ENCODE measurements at places on chromosomes 6 and 20. TPM values are rescaled to one million over a fixed set of nuclear protein-coding genes. Genes with fewer than 3 reads are reported as not detected.

GRCh38 chr6:30113003-30113759 is at the start of gene TRIM31:
Gene TRIM31, minus strand, starts transcription at chr6:30113090. Its CDS starts 285 bp downstream, at chr6:30112805.
- H3K27ac ChIP-seq = no peak within 1 kb of the TSS
- DNase-seq = no peak
- no peaks in the 10 kb centered on the region for H3K36me3 ChIP-seq
- H3K4me3 ChIP-seq = no peak within 1 kb of the TSS
- no peaks in the 10 kb centered on the region for H3K4me1 ChIP-seq
- H3K27me3 ChIP-seq = peaks cover 38% of the 10 kb centered on the region

The TMEM151B gene
- total RNA-seq = 0.09 TPM

The RIPOR2 gene
- total RNA-seq = 0.29 TPM

DNA sequence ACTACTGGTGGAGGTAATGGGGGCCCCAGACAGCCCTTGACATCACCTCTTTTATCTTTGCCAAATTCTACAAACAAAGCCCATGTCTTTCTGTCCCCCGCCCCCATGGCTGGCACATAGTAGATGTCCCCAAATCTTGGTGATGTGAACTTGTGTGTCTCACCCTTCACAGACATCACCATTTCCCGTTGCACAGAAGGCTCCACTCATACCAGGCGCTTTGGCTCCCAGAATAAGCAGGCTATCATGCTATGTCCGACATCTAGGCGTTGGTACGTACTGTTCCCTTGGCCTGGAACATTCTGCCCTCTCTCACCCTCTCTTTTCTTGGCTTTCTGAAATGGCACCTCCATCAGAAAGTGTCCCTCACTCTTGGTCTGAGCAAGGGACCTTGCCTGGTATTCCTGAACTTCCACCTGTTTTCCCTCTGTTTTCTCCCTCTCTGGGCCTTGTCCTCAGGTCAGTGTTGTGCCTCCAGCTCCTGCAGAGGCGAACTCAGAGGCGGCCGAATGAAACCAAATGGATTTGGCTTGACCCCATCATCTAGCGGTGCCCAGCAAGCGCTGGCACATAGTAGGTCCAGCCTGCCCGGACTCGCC is 968 bp upstream of the CCN5 start:
- no peak overlapping the region for H3K4me3 ChIP-seq
- peaks cover 7% of the 10 kb centered on the region for H3K4me1 ChIP-seq
- H3K36me3 ChIP-seq = no peaks in the 10 kb centered on the region

DNA sequence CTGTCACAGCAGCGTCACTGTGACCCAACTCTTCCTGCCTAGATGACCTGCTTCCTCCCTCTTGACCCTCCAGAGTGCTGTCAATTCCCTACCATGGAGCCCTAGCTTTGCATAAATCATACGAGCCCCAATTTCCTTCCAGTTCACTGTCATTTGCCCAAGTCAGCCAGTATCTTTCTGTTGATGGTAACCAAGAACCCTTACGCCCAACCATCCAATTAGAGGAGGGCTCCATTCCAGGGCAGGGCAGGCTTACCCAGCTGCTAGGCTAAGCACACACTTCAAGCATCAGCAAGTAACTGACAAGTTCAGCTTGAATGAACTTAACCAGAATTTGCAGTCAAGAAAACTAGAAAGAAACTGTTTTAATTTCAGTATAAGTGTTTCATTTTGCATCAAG is 25.7 kb downstream of the WFDC3 start:
- H3K27me3 ChIP-seq = no peaks in the 10 kb centered on the region
- H3K4me1 ChIP-seq = no peaks in the 10 kb centered on the region
- H3K4me3 ChIP-seq = no peak overlapping the region
- no peak for DNase-seq
- no peaks in the 10 kb centered on the region for H3K36me3 ChIP-seq

The FILIP1 gene
- total RNA-seq = 2.0 TPM

GRCh38 chr20:21901470-21902275 is 196.2 kb downstream of the PAX1 start:
- H3K27me3 ChIP-seq = no peaks in the 10 kb centered on the region
- H3K36me3 ChIP-seq = no peaks in the 10 kb centered on the region
- no peak overlapping the region for H3K4me3 ChIP-seq

The NUDT3 gene
- 16.7 TPM for total RNA-seq

- no peaks in the 10 kb centered on the region for H3K4me1 ChIP-seq
- H3K27me3 ChIP-seq = no peaks in the 10 kb centered on the region
- H3K4me3 ChIP-seq = no peak overlapping the region
Observed at GRCh38 chr6:75090576-75090975, 115.3 kb downstream of the COL12A1 start.

DNA sequence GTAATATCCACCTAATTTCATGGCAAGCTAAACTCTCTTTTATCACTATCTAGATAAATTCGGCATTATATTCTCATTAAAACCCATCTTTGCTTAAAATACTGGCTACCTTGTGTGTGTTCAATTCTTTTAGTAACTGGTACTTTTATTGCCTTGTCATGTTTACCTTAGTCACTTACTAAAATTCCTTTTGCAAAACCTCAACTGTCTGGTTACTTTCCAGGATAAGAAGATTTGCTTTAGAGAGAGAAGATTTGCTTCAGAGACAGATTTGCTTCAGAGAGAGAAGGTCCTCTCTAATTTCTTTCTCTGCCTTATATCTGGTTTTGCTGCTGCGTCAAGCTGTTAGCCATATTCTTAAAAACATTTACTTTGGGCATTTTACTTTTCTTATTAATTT is 151.5 kb upstream of the MLIP start:
- H3K4me1 ChIP-seq = peaks cover 5% of the 10 kb centered on the region
- H3K27me3 ChIP-seq = no peaks in the 10 kb centered on the region

DNA sequence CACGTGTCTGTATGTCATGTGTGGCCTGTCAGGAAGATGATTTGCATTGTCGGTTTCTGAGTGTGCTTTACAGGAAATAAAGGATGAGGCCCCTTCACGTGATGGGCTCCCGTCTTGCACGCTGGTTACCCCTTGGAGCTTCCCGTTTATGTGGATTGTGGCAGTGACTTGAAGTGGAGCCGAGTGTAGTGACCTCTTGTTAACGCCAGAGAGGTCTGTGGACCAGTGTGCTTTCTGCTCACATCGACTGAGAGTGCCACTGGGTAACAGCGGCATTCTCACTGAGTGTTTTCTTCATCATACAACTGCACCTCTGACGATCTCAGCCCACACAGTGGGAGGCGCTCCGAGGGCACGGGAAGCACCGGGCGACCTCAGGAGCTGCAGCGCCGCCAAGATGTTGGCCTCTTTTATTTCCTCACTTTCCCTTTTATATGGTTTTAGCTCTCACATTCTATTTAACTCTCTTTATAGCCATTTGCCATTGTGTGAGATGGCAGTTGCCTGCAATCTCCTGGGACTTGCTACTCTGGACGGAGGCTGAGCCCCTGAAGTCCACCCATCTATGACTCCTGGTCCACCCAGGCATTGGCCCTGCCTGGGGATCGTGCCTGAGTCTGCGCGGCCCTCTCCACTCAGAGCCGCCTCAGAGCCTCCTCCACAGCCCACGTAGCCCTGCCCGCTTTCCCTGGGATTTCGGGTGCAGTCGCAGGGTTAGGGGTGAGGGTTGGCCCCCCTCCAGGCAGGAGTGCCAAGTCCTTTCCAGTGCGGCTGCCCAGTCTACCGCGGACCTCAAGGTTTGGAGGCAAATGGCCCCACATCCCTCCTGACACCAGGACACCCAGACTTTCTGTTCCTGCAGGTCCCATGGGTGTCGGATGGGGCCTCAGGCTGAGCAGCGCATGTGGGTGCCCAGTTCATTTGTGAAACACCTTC is 238.9 kb downstream of the ERMARD start:
- H3K4me3 ChIP-seq = no peak overlapping the region
- no peaks in the 10 kb centered on the region for H3K27me3 ChIP-seq
- no peaks in the 10 kb centered on the region for H3K4me1 ChIP-seq
- no peak for DNase-seq

- no peaks in the 10 kb centered on the region for H3K36me3 ChIP-seq
- DNase-seq = no peak
- peaks cover 12% of the 10 kb centered on the region for H3K27me3 ChIP-seq
- H3K4me3 ChIP-seq = no peak overlapping the region
Observed at GRCh38 chr6:168097221-168097620, 18.2 kb upstream of the FRMD1 start.

DNA sequence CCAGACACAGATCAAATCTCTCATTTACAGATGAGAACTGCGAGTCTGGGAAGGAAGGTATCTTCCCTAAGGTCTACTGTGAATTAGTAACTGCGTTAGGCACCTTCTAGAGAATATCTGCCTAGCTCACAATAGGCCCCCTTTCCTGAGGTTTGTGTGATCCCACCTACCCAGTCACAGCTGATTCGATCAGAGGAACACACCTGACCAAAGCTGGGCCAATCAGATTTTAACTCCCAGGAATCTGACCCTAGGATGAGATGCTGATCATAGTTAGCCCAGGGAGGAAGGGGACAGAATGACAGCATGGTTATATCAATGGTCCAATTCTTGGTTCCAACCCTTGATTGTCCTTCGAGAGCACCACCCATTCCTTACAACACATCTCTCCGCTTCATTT is 7.4 kb upstream of the CCDC167 start:
- no peaks in the 10 kb centered on the region for H3K36me3 ChIP-seq
- H3K27me3 ChIP-seq = peaks cover 15% of the 10 kb centered on the region
- no peak overlapping the region for H3K4me3 ChIP-seq
- H3K27ac ChIP-seq = no peak overlapping the region
- no peak for DNase-seq

GRCh38 chr6:129191235-129191634 is 308.3 kb downstream of the LAMA2 start:
- DNase-seq = no peak
- H3K4me3 ChIP-seq = no peak overlapping the region
- no peaks in the 10 kb centered on the region for H3K36me3 ChIP-seq
- no peaks in the 10 kb centered on the region for H3K27me3 ChIP-seq
- H3K4me1 ChIP-seq = peaks cover 8% of the 10 kb centered on the region
- H3K27ac ChIP-seq = no peak overlapping the region

GRCh38 chr20:35840421-35840820 is 68.6 kb downstream of the PHF20 start:
- no peak overlapping the region for H3K27ac ChIP-seq
- DNase-seq = no peak
- peaks cover 8% of the 10 kb centered on the region for H3K4me1 ChIP-seq
- peaks cover 10% of the 10 kb centered on the region for H3K36me3 ChIP-seq

DNA sequence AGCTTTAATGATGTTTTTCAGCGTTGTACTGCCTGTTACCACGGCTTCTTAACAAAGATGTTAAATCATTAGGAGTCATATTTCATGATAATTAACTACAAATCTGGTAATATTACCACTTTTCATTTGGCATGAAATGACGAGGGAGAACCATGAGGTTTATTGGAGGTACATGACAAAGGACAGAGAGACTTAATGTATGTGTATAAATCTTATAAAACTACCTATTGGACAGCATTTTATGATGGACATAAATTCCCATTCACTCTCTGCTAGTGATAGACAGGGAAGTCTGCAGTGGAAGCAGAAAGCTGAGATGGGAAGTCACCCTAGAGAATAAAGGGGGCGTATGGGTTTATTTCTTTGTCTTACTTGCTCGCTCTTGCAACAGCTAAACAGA is 949.9 kb upstream of the FLRT3 start:
- H3K4me3 ChIP-seq = no peak overlapping the region
- no peaks in the 10 kb centered on the region for H3K27me3 ChIP-seq
- no peak overlapping the region for H3K27ac ChIP-seq
- no peaks in the 10 kb centered on the region for H3K36me3 ChIP-seq
